Ascending aorta (tissue), 2 donors: ENCODE measurements at places on chromosomes 11 and 22. TPM values are rescaled to one million over a fixed set of nuclear protein-coding genes. Genes with fewer than 3 reads are reported as not detected.

DNA sequence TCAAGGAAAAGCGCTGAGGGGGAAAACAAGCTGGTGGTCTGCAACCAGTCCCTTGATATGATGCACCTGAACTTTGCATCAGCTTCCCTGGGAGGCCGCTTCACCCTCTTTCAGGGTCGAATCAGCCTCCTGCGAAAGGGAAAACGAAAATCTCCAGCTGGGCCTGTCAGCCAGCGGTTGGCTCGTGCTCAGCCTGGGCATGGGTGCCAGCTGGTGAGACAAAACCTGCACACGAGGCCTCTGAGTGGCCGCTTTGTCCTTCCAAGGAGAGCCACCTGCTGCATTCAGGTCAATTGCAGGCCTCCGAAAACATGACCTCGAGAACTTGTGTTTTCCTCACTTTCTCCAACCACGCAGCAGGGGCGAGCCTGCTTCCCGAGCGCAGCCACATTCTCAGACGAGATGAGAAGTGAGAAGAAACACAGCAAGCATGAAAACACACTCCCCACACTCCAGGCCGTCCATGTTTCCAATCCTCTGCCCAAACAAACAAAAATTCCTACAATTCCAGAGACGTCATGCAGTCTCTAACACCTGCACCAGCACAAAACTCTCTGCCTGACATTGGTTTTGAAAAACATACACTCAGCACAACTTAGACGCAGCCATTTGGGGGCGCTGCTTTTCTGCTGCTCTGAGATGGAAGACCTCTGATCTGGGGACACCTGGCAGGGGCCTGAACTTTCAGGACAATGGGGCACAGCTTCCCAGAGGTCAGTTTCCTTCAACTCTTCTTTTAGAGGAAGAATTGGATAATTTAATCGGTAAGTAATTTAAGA, 77.1 kb downstream of the DHCR7 start:
- H3K27me3 ChIP-seq, result no peaks in the 10 kb centered on the region
- no peak for DNase-seq
- H3K4me3 ChIP-seq, result no peak overlapping the region

PGAP2 gene
- 7.1 TPM for total RNA-seq

GRCh38 chr11:19905280-19905853, 192.7 kb downstream of the NAV2 start:
- no peak overlapping the region for H3K4me3 ChIP-seq
- H3K27ac ChIP-seq, result peak overlapping the region; percentile 26
- no peaks in the 10 kb centered on the region for H3K27me3 ChIP-seq
- H3K36me3 ChIP-seq, result peaks cover 16% of the 10 kb centered on the region
- H3K4me1 ChIP-seq, result no peaks in the 10 kb centered on the region
- no peak for DNase-seq

DNA sequence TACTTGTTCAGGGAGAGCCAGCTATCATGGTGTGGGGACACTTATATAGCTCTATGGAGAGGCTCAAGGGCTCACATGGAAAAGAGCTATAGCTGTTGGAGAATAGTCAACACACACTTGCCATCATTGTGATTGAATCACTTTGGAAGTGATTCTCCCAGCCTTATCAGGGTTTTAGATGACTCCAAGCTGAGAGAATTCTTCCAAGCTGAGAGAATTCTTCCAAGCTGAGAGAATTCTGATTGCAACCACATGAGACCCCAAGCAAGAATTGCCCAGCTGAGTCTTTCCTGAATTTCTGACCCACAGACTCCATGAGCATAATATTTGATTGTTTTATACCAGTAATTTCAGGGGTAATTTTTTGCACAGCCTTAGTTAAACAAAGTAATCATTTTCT, 1318.3 kb upstream of the RAG2 start:
- no peak for DNase-seq
- H3K27me3 ChIP-seq, result no peaks in the 10 kb centered on the region
- no peak overlapping the region for H3K27ac ChIP-seq
- H3K4me3 ChIP-seq, result no peak overlapping the region
- H3K4me1 ChIP-seq, result no peaks in the 10 kb centered on the region

C11orf52 gene
- not detected for total RNA-seq

- H3K36me3 ChIP-seq, result peaks cover 13% of the 10 kb centered on the region
- H3K27me3 ChIP-seq, result no peaks in the 10 kb centered on the region
- H3K4me1 ChIP-seq, result peaks cover 32% of the 10 kb centered on the region
- H3K4me3 ChIP-seq, result no peak overlapping the region
- H3K27ac ChIP-seq, result peak overlapping the region; percentile 36
These were observed 1.9 kb downstream of the DERL3 start for GRCh38 chr22:23836692-23837495.

LRRC56 gene
- not detected for total RNA-seq

DNA sequence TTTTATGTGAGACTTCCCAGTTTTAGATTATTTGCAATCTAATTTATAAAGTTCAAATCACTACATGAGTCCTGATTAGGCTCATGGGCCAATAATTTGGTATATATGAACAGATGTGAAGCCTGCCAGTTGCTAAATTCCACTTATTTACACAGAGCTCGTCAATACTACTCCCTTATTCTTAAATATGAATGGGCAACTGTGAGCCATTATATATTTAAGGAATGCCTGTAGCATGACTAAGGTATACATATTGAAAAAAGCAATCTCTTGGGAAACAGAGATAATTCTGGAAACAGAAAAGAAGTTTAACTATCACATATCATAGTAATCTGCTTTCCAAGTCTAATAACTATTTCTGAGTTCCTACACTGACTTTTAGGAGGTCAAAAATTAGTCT, 27.0 kb downstream of the RBMXL2 start:
- no peak overlapping the region for H3K4me3 ChIP-seq
- H3K27ac ChIP-seq, result no peak overlapping the region
- DNase-seq, result no peak
- H3K36me3 ChIP-seq, result no peaks in the 10 kb centered on the region
- no peaks in the 10 kb centered on the region for H3K4me1 ChIP-seq
- H3K27me3 ChIP-seq, result no peaks in the 10 kb centered on the region

USP2 gene
- total RNA-seq, result not detected

DNA sequence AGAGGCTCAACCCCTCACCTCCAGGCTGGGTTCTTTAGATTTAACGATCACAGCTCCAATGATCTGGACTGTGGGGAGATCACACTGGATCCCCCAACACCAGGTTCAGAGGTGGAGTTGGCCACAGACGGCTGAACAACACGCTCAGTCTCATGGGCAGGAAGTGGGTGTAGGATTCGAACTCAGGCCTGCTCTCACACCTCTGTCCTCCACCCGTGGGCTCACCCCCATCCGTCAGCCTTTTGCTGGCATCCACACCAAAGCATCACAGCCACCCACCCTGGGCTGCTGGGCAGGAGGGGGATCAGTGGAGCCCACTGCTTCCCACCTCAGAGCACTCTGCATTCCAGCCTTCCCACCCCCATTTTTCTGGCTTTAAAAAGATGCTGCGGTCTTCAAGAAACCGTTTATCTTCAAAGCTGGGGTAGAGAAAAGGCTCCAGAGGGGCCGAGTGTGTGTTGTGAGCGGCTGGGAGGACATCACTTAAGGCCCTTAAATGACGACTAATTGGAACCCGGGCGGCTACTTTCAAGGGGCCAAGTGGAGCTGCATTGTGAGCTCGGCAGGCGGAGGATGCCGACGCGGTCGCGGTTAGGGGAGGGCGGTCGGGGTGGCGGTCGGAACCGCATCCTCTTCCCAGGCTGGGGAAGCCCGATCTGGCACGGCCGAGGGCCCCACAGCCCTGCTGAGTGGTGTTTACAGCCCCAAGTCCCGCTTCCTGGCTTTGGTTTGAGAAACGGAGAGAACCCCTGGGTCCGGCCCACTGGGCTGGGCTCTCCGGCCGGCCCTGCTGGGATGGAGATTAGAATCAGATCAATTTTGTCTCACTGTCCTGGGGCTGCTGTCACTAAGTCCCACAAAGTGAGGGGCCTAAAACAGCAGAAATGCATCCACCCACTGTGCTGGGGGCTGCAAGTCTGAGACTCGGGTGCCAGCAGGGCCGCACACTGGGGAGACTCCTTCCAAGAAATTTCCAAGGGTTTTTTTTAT, 15.9 kb upstream of the FGF3 start:
- H3K4me1 ChIP-seq, result no peaks in the 10 kb centered on the region
- H3K27ac ChIP-seq, result no peak overlapping the region
- H3K27me3 ChIP-seq, result no peaks in the 10 kb centered on the region
- no peak for DNase-seq

GRCh38 chr11:128893578-128894285, 2.6 kb downstream of the KCNJ5 start:
- H3K4me1 ChIP-seq, result peaks cover 9% of the 10 kb centered on the region
- DNase-seq, result no peak
- H3K4me3 ChIP-seq, result no peak overlapping the region
- H3K36me3 ChIP-seq, result no peaks in the 10 kb centered on the region
- no peaks in the 10 kb centered on the region for H3K27me3 ChIP-seq
- H3K27ac ChIP-seq, result no peak overlapping the region

OR11H1 gene
- total RNA-seq, result not detected

NPAS4 gene
- 5.0 TPM for total RNA-seq

DNA sequence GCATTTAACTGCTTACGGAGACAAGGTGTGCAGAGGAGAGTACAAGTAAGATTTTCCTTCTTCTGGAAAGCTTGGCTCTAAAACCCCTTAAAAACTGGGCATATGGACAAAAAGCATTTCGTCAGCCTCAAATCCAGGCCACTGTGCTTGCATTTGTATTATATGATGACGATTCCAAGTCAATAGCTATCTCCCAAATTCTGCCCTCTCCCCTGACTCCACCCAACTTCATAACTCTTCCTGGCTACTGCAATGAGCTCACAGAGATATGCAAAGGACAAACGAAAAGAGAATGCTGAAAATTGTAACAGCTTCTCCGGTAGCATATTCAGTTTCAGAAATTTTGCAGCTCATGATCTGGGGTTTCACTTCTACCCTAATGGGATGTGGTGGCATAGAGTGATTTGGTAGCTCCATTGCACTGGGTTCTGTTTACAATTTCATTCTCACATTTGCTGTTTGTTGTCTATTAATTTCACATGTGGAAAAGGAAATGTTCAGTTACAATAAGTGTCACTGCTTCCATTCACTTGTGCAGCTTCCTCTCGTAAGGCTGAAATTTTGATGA, 45.6 kb upstream of the CHRM4 start:
- no peak for DNase-seq
- no peaks in the 10 kb centered on the region for H3K4me1 ChIP-seq
- no peak overlapping the region for H3K27ac ChIP-seq
- H3K36me3 ChIP-seq, result peaks cover 30% of the 10 kb centered on the region
- no peak overlapping the region for H3K4me3 ChIP-seq
- H3K27me3 ChIP-seq, result no peaks in the 10 kb centered on the region

DRAP1 gene
- 135 TPM for total RNA-seq

GRCh38 chr11:126870021-126870420, 130.5 kb downstream of the KIRREL3 start:
- no peak for DNase-seq
- H3K27me3 ChIP-seq, result no peaks in the 10 kb centered on the region
- H3K36me3 ChIP-seq, result no peaks in the 10 kb centered on the region
- no peaks in the 10 kb centered on the region for H3K4me1 ChIP-seq
- H3K4me3 ChIP-seq, result no peak overlapping the region

OR52B4 gene
- not detected for total RNA-seq

GAL3ST1 gene
- not detected for total RNA-seq

RIMBP3C gene
- total RNA-seq, result not detected

DNA sequence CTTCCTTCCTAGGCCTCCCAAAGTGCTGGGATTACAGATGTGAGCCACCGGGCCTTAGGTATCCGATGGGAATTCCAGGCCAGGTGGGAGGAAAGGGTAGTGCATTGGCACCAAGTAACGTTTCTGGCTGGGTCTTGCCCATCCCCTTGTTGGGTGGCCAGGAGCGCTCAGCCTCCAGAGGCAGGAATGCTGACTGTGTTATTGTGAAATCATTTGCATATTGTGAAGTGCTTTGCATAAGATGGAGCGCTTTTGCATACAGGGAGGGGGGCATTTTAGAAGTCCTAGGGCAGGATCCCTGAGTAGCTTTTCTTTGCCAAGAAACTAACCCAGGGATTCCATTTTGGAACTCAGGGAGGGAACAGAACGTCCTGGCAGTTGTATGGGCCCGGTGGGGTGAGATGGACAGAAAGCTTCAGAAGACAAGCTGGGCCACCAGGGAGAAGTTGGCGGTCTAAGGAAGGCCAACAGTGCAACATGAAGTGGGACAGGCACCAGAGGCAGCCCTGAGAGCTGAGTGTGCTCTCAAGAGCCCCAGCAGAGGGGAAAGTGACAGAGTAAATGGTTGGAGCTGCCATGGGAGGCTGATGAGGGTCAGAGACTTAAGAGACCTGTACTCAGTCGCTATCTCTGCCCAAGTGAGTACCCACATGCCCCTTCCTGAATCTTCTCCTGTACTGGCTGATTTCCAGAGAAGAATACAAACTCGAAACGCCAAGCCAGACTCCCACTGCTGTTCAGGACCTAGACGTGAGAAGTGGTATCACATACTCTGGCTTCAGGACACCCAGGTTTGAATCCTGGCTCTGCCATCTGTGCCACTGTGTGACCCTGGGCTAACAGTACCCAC, 1.3 kb upstream of the SLC39A13 start:
- H3K27me3 ChIP-seq, result no peaks in the 10 kb centered on the region
- DNase-seq, result no peak
- peaks cover 16% of the 10 kb centered on the region for H3K36me3 ChIP-seq
- peaks cover 33% of the 10 kb centered on the region for H3K4me1 ChIP-seq
- H3K27ac ChIP-seq, result peak overlapping the region; percentile 95

HTR3A gene
- total RNA-seq, result not detected

GRCh38 chr11:121365304-121365703, 72.7 kb downstream of the SC5D start:
- H3K36me3 ChIP-seq, result no peaks in the 10 kb centered on the region
- no peaks in the 10 kb centered on the region for H3K27me3 ChIP-seq
- no peak for DNase-seq
- no peak overlapping the region for H3K27ac ChIP-seq
- no peak overlapping the region for H3K4me3 ChIP-seq

GRCh38 chr22:42873356-42873755, 16.3 kb upstream of the ARFGAP3 start:
- peaks cover 83% of the 10 kb centered on the region for H3K36me3 ChIP-seq
- no peak overlapping the region for H3K4me3 ChIP-seq
- H3K27ac ChIP-seq, result no peak overlapping the region
- H3K27me3 ChIP-seq, result no peaks in the 10 kb centered on the region
- H3K4me1 ChIP-seq, result peaks cover 10% of the 10 kb centered on the region
- DNase-seq, result no peak

ABCC8 gene
- total RNA-seq, result not detected

- no peak overlapping the region for H3K4me3 ChIP-seq
- H3K36me3 ChIP-seq, result no peaks in the 10 kb centered on the region
- H3K27me3 ChIP-seq, result no peaks in the 10 kb centered on the region
- H3K27ac ChIP-seq, result no peak overlapping the region
These were observed 59.3 kb downstream of the CD82 start for GRCh38 chr11:44624761-44625221.

DEUP1 gene
- not detected for total RNA-seq

GRCh38 chr11:114171257-114172054, 111.9 kb downstream of the ZBTB16 start:
- H3K36me3 ChIP-seq, result peaks cover 12% of the 10 kb centered on the region
- H3K27me3 ChIP-seq, result no peaks in the 10 kb centered on the region
- peak; percentile 97 for DNase-seq
- peaks cover 96% of the 10 kb centered on the region for H3K4me1 ChIP-seq

GSTT2B gene
- not detected for total RNA-seq
